ENCODE measurements at places on chromosomes 6 and 20.

- DNase-seq = no peak
Measured at GRCh38 chr20:59350330-59351156, 50.1 kb downstream of the EDN3 start.

DNA sequence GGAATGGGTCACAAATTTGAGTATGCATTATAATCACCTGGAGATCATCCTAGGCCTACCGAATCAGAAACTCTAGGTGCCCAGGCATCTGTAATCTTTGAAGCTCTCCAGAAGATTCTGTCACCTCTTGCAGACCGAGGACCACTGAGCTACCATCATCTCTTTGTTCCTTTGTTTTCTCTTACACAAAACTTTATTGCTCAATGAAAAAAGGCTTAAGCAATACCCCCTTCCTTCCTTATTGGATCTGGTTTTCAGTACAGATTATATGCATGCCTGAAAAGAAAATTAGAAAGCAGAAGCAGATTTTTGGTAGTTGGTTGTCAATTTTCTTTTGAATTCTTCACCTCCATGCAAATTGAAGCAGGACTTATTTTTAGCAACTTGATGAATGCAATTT is 31.3 kb downstream of the STX11 start:
- DNase-seq = no peak

DNA sequence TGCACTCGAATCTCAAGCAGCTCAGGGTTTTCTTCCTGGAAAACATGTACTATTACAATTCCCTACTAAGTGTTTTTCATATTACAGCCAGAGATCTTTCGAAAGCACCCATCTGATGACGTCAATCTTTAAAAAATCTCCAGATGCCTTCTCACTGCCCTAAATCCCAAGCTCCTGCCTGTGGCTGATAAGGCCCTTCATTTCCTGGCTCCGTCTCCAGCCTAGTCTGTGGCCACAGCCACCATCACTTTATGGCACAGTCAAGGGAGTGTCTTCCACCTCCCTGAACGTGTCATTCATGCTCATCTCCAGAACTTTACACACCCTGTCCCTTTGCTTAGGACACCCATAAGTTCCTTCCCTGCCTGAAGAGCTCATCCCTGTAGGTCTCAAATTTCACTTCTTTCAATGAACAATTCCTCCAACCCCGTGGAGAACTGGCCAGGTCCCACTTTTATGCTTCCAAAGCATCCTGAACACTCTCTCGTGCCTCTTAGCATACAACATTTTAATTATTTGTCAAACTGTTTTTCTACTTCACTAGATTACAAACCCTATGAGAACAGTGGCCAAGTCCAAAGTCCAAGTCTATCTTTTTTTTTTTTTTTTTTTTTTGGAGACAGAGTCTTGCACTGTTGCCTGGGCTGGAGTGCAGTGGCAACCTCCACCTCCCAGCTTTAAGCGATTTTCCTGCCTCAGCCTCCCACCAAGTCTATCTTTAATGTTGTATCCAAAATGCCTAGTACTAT is 106.1 kb upstream of the AGPAT4 start:
- DNase-seq = no peak

- peak; percentile 59 for DNase-seq
Measured at GRCh38 chr6:142885182-142885867, 59.7 kb downstream of the HIVEP2 start.

GRCh38 chr6:151014404-151015100 is 149.1 kb downstream of the MTHFD1L start:
- DNase-seq = peak; percentile 20

- DNase-seq = no peak
Measured at GRCh38 chr6:13412639-13413465, 74.5 kb downstream of the GFOD1 start.

All from stimulated activated naive CD4-positive, alpha-beta T cell (primary cell).